Stimulated activated CD4-positive, alpha-beta T cell treated with anti-CD3 and anti-CD28 coated beads, Interleukin-15, amount 100 ng/mL, for 48 hours (primary cell): ENCODE measurements at places on chromosomes 5 and 9.

DNA sequence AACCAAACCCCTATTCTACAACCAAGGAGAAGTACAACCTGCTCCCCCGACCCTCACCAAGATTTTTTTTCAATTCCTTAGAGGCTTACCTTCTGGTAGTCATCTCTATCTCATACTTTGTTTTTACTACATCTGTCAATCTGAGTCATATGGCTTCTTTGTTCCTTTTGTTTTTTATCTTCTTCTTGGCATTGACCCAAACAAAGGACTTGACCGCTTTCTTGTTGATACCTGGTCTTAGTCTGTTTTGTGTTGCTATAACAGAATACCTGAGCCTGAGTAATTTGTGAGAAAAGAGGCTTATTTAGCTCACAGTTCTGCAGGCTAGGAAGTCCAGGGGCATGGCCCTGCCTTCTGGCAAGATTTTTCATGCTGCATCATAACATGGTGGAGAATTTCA lies 352.7 kb downstream of the MLLT3 start:
- no peak for DNase-seq

DNA sequence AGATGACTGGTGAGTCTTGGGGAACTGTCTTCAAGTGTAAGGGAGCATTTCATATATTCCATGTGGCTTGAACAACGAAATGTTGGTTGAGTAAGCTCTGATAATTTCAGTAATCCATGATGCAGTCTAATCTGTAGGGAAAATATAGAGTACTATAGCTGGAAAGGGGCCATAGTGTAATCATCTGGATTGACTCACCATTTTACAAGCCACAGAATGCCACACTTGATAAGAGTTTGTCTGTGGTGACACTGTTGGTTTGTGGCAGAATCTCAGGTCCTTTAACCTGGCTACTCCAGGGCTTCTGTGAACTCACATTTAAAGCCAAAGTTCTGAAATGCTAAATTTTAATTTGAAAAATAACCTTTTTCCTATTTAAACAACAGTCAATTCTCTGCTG lies 16.3 kb upstream of the MAML1 start:
- DNase-seq = no peak

- no peak for DNase-seq
These were observed 39.9 kb downstream of the PAX5 start for GRCh38 chr9:36993933-36994764.

DNA sequence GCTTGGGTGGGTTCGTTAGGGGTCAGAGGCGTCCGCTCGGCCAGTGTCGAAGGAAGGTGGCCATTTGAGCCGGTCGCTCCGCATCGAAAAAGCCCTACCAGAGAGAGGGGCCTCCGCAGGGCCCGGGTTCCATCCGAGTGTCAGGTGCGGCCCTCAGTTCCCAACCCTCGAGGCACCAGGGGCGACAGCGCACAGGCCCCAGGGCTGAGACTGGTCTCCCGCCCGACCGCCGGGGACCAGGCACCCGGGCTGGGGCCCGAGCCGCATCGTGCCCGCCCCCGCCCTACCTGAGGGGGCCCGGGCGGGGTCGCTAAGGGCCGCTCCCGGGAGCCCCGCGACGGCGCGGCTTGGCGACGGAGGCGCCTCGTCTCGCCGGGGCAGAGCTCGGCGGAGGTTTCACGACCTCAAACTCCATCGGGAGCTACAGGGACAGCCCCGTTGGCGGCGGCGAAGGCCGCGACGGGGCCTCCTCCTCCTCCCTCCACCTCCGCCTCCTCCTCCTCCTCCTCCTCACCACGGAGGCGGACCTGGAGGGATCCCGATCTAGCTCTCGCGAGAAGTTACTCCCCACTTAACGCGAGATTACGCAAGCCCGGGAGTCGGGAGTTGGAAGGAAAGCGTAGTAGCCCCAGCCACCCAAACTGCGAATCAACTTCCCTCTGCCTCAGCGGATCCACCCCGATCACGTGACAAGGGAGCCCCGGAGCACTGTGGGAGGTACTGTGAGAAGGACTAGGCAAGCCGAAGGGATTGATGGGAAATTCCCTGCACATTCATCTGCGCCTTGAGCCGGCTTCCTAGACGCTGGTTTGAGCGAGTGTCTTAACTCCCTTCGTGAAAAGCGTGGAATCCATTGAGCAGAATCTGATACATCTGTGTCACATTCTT lies at the start of gene RC3H2:
Gene RC3H2 (minus strand): TSS at position 537 of the 888 bp plus-strand sequence. CDS start 7,850 bp downstream, outside the sequence.
- peak; percentile 97 for DNase-seq
